ENCODE measurements at places on chromosomes 12 and 14.

DNA sequence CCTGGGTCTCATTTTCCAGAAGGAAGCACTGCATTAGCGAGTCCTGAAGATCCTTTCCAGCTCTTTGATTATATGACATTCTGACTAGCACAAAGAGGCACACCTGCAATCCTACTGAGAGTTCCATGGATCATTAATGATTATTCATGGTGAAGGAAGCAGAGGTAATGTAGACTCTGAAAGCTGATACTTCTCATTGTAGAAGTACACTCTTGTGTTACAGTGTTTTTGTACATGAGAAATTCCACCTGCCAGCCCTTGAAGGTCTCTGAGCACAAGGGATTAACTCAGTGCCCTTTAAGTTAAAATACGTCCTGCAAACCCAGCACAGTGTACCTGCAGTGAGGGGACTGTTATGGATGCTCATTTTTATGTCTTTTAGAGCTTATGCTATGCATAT, 558.8 kb upstream of the FBXO33 start:
- no peak for DNase-seq

DNA sequence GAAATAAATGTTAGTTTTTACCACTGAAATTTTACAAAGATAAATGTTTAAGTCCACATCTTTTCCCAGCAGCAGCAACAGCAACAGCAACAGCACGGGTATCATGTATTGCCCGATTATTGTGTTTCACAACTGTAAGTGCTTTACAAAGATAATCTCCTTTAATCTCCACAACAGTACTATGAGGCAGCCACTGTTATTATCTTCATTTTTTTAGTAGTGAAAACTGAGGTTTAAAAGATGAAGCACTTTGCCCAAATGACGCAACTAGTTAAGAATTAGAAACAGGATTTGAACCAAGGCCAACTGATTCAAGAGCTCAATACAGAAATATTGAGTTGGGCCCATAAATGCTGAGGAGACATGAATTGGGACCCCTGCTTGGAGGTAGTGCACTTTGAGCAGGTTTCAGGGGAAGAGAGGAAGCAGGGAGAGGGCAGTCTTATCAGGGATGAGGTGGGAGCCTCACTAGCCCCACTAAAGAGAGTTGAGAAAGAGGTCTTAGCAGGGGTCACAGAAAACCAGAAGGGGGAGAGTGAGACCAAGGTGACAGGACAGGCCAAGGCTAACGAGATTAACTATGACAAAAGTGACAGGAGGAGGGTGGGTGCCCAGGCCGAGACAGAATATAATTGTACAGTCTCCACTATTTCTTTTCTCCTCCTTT, 15.3 kb downstream of the KRT2 start:
- no peak for DNase-seq

GRCh38 chr14:96038920-96039632, at the start of gene C14orf132:
Gene C14orf132 (plus strand): TSS chr14:96039362. CDS start chr14:96039501, 139 bp downstream.
- DNase-seq: peak; percentile 32

- no peak for DNase-seq
These were observed 6.2 kb downstream of the DUSP6 start for GRCh38 chr12:89345830-89346740.

DNA sequence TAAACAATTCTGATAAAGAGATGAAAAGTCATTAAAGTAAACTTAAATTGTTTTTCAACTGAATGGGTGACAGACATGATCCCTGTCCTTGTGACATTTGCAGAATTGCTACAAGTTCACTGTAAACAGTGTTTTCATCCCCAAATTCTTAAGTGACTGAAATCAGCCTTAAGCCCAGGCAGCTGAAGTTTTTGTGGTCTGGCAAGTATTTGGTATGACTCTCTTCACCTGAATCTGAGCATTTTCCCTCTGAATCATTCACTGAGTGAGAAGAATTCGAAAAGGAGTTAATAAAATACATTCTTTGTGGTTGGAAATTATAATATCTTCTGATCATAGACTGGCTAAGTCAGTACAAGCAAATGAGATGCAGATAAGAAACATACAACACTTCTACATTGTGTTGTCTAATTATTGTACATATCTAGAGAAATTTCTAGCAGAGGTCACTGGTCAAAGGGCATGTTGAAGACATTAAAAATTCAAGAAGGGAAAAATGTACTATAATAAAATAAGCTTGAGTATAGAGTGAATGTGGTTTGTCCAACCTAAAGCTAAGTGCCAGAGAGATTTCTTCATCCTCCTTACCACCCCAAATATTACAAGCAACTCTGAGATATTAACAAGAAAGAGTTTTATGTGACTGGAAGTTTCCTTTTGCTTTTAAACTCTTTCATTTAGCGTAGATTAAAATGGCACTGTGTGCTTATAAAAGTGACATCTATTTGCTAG, 177.8 kb upstream of the DIO2 start:
- DNase-seq: no peak

DNA sequence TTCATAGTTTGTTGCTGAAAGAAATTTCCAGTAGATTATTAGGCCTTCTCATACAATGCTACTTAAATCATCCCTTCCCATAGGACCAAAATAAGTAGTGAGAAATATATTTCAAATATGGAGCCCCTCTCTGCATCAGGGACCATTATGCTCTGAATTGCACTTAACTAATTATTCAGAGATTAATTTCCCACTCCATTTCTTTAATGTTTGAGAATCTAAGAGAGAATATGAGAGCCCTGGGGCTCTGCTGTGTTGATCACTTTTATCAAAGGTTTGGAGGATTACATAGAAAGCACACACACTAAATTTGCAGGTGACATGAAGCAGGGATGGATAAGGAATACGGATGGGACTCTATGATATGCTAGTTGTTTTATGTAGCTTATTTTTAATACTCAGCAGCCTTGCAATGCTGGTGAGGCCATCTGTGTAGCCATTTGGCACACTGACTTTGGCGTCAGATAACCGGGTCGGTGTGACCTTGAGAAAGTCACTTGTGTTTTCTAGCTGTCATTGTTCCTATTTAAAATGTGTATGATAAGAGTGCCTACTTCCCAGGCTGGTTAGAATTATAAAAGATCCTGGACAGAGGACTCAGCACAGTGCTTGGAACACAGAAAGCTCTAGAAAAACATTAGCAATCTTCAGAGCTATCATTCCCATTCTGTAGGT, 49.9 kb upstream of the FBXO21 start:
- DNase-seq: no peak

DNA sequence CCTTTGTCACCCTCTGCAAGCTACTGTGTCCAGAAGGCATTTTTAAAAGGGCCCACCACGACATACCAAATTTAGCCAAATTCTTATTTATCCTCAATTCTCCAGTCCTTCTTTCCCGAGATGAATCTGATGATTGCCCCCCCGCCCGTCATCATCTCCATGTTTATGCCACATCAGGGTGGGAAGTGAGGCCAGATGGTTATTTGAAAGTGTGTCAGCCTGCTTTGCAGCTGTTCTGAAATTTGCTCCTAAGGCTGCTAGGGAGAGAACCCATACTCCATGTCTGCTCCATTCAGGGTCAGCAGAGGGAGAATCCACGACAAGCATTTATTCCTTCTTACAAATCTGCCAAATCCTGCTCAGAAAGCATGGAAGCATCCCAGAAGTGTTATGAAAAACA, 337.8 kb downstream of the ADAMTS20 start:
- no peak for DNase-seq

DNA sequence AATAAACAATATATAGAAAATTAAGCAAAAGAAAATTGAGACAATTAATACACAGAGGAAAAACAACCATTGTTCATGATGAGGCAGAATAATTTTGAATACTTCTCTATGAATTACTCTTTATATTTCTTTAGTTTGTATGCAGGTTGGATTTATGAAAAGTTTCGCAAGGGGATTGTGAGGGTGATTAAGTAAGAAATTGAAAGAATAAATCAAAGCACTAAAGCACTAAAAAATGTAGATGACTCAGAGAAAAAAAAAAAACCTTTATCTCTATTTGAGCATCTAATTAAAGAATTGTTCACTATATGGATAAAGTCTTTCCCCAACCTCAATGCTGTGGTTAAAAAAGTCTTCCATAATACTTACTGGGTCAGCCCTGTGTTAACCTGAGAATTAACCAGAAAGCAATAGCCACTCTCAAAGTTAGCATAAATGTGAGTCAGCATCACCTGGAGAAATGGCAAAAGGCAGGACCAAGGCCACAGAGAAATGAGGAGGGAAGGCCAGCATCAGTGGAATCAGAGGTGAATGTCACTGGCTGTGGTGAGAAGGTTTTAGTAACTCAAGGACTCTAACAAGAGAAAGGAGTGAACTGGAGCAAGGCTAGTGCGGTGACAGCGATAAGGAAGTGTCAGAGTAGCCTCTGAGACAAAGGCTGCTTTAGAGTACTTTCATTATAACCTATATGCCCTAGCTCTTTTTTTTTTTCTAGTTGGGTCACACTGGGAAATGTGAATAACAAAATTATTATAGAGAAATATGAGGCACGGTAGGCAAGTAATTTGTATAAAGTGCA, 310.4 kb downstream of the KCNC2 start:
- DNase-seq: no peak

Data from activated naive CD4-positive, alpha-beta T cell (primary cell).